ENCODE measurements at places on chromosomes 12 and 14.

GRCh38 chr12:6957151-6957701 lies 6.1 kb downstream of the PTPN6 start:
- DNase-seq = peak; percentile 48

DNA sequence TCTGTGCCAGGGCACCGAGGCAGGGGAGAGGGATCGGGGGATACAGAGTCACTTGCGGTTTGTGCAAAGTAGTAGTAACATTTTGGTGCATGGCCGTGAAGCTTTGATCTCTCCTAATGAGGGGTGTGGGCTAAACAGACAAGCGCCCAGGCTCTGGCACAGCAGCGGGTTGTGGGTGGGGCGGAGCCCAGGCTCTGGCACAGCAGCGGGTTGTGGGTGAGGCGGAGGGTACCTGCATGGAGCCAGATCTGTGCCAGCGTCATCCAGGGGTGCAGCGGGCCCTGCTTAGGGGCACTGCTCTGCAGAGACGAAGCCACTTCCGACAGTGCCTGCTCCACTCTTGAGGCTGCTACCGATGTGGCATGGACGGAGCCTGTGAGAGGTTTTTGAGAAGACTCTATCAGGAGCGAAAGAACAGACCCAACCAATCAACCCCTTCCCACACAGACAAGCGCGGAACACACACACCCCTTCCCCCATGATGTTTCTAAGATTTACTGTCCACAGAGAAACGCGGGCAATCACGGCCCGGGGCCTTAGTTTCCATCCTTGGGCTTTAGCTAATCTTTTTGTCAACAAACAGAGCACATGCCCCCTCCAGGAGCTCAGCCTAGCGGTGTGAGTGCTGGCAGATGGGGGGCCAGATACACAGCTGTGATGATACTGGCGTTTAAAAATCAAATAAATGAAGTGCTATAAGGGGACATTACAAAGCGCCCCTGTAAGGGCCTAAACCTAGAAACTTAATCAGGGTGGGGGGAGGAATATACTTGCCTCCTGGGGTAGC lies 196.6 kb downstream of the CALM1 start:
- no peak for DNase-seq

DNA sequence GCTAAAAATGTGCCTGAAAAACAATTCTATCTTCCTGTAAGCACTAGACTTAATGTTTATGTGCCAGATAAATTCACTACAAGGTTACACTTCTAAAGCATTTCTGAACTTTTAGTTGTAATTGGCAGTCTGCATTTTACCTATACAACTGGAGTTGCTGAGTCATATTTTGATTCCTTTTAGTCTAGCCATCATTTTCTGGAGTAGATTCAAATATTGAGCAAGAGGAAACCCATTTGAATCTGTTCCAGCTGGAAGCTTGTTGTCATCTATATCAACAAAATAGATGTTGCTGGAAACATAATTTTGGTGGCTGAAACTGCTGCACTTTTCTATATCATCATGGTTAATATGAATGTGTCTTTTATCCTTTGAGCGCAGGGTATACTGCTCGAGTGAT lies 122.2 kb upstream of the CCDC175 start:
- no peak for DNase-seq

- DNase-seq = no peak
These were observed 37.7 kb upstream of the DUSP6 start for GRCh38 chr12:89389755-89390661.

DNA sequence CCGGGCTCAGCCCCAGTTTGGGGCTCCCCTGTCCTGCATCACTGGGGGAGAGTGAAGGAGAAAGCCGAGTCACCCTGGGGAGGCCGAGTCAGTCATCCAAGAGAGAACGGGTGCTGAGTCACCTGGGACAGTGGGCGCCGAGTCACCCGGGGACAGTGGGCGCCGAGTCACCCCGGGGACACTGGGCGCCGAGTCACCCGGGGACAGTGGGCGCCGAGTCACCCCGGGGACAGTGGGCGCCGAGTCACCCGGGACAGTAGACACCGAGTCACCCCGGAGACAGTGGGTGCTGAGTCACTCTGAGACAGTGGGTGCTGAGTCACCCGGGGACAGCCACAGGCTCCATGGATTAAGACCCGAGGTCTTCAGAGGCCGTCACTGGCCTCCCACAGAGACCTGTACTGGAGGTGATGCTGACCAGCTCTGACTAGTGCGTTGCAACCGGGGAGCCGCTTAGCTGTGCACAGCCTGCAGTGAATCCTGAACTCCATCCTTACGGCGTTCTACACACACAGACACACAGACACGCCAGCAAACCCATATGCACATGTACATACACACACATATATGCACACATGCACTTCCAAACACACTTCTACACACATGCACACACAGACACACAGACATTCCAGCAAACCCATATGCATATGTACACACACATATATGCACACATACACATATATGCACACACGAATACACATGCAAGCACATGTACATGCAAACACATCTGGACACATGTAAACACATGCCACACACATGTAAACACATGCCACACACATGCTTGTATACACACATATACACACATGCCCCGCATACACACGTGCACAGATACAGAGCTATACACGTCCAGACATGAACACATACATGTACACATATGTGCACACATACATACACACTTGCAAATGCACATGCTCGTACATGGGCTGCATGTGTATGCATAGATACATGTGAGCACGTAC lies 64.9 kb upstream of the GALNT9 start:
- DNase-seq = no peak

GRCh38 chr12:52836042-52836466 lies 1.9 kb upstream of the KRT79 start:
- DNase-seq = peak; percentile 40

DNA sequence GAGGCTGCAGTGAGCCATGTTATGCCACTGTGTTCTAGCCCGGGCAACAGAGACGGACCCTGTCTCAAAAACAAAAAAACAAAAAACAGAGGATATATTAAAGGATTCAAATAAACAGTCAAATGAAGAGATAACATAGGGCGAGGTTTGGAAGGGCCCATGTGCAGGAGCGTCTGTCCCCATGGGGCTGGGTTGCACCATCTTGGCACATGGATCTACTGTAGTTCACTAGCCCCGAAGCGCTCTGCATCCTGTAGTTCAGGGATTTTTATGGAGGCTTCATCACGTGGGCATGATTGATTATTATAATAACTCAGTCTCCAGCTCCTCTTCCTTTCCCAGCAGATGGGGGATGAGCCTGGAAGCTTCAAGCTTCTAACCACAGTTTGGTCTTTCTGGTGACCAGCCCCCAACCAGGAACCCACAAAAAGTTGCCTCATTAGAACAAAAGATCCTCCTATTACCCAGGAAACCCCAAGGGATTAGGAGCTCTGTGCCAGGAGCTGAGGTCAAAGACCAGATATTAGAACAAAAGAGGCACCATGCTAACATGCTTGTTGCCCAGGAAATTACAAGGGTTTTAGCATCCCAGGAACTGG lies 59.9 kb downstream of the HCAR2 start:
- no peak for DNase-seq
